ENCODE measurements at places on chromosomes 16 and 17.

DNA sequence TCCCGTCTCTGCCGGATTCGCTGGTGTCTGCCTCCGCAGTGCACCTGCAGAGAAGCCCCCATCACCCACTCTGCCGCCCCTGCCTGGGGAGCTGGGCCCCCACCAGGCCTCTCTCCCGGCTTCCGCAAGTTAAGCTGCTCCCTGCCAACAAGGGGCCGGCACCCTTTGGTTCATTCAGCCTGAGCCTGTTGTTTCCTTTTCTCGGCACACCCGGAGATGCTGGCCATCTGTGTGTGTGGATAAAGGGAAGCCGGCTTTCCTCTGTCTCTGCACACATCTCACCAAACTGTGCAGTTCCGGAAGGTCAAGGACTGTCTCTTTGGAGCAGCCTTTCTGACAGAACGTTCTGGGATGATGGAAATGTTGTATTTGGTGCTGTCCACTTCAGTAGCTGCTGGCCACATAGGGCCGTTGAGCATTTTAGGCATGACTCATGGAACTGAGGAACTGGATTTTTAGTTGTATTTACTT is 6.8 kb downstream of the MAPK8IP3 start:
- DNase-seq = no peak

GRCh38 chr17:28173801-28174200 is 131.3 kb downstream of the NLK start:
- DNase-seq = no peak

DNA sequence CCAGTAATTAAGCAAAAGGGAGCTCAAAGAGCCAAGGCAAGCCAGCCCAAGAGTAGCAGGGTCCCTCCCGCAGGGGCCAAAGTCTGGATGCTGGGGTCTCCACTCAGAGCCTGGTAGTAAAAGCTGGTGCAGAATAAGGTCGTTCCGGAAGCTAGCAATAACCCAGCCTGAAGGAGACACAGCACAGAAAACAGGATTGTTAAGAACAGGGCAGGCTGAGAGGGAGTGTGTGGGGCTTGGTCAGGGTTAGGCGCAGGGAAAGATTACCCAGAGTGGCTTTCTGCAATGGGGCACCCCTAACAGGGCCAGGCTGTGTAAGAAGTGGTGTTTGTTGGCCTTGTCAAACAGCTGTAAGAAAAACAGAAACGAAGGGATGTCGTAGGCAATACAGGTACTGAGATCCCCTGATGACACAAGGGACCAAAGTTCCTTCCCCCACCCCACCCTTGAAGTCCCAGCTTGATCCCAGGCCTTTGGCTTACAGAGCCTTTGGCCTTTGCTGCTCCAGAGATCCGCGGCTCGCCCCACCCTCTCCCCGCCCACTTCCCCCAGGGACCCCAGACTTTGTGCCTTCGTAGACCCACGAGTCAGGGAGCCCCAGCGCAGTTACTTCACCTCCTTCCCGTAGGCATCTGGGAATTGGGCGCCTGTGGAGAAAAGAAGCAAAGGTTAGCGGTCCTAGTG is 712 bp downstream of the TMEM256 start:
- no peak for DNase-seq

- no peak for DNase-seq
Measured at GRCh38 chr17:42559075-42559474, 2.9 kb upstream of the COASY start.

DNA sequence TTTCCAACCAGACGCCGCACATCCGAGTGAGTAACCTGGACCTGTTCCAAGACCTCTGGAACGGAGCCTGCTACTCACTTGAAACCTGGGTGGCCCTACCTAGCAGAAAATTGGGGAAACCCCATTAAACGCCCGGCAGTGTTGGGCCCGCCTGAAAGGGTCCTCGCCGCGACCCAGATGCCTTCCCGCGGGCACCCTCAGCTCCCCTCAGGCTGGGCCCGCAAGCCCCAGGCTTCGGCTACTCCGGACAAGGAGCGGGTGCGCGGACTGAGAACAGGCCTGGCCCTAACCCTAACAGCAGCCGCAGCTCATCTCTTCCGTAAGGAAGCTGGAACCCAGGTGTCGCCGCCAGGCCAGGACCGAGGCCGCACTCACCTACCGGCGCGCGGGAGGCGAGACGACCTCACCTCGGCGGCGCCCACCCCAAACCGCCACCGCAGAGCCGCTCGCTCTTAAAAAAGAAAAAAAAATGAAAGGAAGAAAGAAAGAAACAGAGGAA is 344 bp downstream of the PSME3IP1 start:
- peak; percentile 35 for DNase-seq

DNA sequence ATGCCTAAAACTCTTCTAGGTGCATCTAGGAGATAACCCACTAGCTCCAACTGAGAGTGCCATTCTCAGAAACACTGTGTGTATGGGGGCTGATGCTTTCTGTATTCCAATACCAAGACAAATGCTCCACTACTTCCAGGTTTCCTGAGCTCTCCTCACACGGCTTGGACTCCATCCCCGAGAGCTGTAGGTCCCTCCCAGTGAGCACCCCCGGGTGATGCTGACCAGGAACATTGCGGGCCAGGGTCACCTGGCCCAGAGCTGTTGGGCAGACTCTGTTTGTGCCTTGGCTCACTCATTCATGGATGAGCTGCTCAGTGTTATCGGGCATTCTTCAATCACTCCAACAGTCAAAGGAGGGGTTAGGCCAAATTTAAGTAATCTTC is 7.0 kb downstream of the CUEDC1 start:
- no peak for DNase-seq

All from posterior cingulate gyrus (tissue), 11 donors.